ENCODE measurements at places on chromosomes 3 and 15.

GRCh38 chr3:56357266-56357665 lies 111.0 kb downstream of the ERC2 start:
- no peak for DNase-seq

- DNase-seq, result no peak
Measured at GRCh38 chr3:148100476-148100875, 597.2 kb upstream of the AGTR1 start.

DNA sequence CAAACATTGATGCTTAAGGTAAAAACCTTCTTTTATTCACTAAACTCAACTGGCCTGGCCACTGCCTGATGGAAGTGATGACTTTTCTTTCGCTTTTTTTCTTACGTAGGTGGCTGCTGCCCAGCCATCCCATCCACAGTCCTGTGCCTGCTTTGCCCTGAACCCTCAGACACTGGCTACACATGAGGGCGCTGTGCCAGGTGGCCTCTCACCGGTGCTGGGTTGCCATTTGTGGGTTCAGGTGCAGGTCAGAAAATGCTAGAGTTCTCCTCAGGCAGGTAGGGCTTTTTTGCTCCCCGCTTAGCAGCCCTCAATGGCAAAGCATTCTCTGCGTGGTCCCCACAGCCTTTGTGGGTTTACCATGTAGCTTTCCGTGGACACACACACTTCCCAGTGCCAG lies 88.3 kb upstream of the PRR23E start:
- no peak for DNase-seq

- peak; percentile 55 for DNase-seq
Measured at GRCh38 chr3:192409838-192410683, 317.3 kb downstream of the FGF12 start.

GRCh38 chr15:69504352-69505040 lies 51.9 kb downstream of the RPLP1 start:
- no peak for DNase-seq

- DNase-seq, result no peak
Measured at GRCh38 chr3:12817343-12817710, 20.8 kb downstream of the CAND2 start.

DNA sequence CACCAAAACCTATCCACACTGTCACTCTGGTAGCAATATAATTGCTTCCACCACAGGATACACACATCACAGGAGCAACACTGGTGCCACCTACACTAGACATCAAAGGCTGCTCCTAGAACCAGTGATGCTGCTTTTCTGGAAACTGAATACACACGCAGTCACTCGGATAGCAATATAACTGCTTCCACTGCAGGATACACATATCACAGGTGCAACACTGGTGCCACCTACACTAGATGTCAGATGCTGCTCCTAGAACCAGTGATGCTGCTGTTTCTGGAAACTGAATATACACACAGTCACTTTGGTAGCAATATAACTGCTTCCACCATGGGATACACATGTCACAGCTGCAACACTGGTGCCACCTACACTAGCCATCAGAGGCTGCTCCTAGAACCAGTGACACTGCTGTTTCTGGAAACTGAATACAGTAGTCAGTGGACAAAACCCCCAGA lies 6.9 kb upstream of the TNFSF10 start:
- DNase-seq, result no peak

DNA sequence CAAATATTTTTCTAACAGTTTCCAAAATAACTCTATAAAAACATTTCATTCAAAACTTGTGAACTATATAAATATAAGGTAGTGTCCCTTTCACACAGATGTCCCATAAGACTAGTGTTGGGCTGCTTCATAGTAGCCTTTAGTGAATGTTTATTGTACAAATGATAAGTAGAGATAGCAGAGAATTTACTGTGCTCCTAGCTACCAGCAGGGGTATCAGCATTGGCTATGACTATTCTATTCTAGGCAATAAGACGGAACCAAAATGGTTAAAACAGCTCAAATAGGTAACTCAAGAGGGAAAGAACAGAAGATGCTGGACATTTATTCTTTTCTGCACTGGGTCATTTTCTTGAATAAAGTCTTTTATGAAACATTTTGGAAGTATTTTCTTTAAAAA lies 22.6 kb downstream of the SERPINI2 start:
- no peak for DNase-seq

GRCh38 chr3:115340586-115340985 lies 193.5 kb upstream of the ZBTB20 start:
- no peak for DNase-seq

- DNase-seq, result no peak
Measured at GRCh38 chr3:190375671-190376070, 12.3 kb upstream of the CLDN16 start.

- DNase-seq, result no peak
Measured at GRCh38 chr15:67095912-67096311, 30.5 kb downstream of the SMAD3 start.

- DNase-seq, result no peak
Measured at GRCh38 chr3:190865419-190865818, 2.9 kb upstream of the GMNC start.

- peak; percentile 73 for DNase-seq
Measured at GRCh38 chr15:29043736-29044502, 158.1 kb downstream of the APBA2 start.
